ENCODE measurements at places on chromosomes 6 and 20. TPM values are rescaled to one million over a fixed set of nuclear protein-coding genes. Genes with fewer than 3 reads are reported as not detected.

KIFC1 gene
- total RNA-seq, result 5.8 TPM

TPX2 gene
- 5.1 TPM for total RNA-seq

PDE7B gene
- total RNA-seq, result 1.3 TPM

GRIK2 gene
- total RNA-seq, result 0.58 TPM

DNA sequence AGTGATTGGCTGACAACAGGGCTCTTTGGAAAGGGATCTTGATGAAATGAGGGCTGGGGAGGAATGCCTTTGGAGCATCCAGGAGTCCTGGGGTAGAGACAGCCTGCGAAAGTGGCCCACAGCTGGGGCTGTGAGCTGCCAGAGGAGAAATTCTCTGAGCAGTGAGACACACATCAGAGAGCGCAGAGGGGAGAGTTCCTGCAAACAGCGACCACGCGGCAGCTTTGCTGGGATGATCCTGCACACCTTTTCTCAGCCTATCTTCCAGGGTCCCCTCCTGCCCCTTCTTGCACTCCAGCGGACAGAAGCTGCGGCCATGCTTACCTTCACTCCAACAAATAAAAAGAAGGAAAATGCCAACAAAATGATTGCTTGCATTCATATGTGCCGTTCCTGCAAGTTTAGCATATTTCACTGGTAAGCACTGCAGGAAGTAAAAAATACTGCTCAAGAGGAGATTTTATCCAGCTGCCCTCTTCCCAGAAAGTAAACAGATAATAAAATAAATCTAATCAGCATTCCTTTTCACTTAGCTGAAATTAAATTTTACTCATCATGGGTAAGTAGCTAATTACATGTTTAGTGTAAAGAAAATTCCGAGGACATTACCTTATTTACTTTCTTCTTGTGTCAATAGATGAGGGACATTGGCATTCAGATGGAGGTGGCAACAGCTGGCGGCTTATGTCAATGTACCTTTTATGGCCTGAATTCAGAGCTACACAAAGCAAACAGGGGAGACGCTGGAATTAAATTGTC is 339.9 kb upstream of the ARID1B start:
- no peak overlapping the region for H3K27ac ChIP-seq
- no peaks in the 10 kb centered on the region for H3K27me3 ChIP-seq
- DNase-seq, result peak; percentile 11
- H3K4me3 ChIP-seq, result no peak overlapping the region
- H3K4me1 ChIP-seq, result peaks cover 2% of the 10 kb centered on the region

- no peaks in the 10 kb centered on the region for H3K27me3 ChIP-seq
- peaks cover 9% of the 10 kb centered on the region for H3K36me3 ChIP-seq
- H3K4me3 ChIP-seq, result no peak overlapping the region
- H3K4me1 ChIP-seq, result no peaks in the 10 kb centered on the region
- H3K27ac ChIP-seq, result no peak overlapping the region
Measured at GRCh38 chr6:16486661-16487060, 248.3 kb downstream of the GMPR start.

DNA sequence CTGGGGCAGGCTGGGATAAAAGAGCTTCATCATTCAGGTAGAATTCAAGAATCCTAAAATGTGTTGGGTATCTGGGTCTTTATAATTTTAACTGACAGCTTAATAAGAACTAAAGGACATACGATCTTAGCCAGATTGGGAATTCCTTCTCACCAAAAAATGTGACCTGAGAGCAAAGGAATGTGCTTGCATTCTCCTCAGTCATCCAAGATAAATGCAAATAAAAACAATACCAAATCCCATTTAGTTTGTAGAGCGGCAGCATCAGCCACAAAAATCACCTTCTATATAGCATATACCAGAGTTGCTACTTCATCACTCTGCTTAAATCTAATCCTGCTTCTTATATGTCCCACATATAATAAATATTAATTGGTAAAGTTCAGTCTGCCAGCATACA is 16.9 kb downstream of the USP49 start:
- no peaks in the 10 kb centered on the region for H3K36me3 ChIP-seq
- no peak overlapping the region for H3K27ac ChIP-seq
- H3K4me1 ChIP-seq, result no peaks in the 10 kb centered on the region
- no peak overlapping the region for H3K4me3 ChIP-seq

DNA sequence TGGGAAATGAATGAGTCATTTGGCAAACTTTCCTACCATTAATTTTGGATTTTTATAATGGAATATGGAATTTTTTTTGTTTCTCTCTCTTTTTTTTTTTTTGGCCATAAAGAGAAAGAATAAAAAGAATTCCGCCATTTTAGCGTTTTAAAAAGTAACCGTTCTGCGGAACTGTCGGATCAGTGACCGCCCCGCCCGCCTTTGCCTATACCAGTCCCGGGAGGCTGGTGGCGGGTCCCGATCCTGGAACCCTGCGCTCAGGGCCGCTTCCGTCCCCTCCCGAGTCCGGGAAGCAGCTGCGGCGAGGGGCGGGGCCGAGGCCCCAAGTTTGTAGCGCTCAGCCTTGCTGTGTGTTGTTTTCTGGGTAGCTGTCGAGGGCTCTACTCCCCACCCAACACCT is 609 bp downstream of the L3MBTL1 start:
- peaks cover 52% of the 10 kb centered on the region for H3K27me3 ChIP-seq
- DNase-seq, result peak; percentile 81
- peaks cover 3% of the 10 kb centered on the region for H3K4me1 ChIP-seq
- no peak overlapping the region for H3K27ac ChIP-seq
- peak overlapping the region; percentile 63 for H3K4me3 ChIP-seq
- no peaks in the 10 kb centered on the region for H3K36me3 ChIP-seq

- DNase-seq, result no peak
- peaks cover 6% of the 10 kb centered on the region for H3K27me3 ChIP-seq
- H3K4me1 ChIP-seq, result no peaks in the 10 kb centered on the region
- H3K36me3 ChIP-seq, result no peaks in the 10 kb centered on the region
- no peak overlapping the region for H3K27ac ChIP-seq
- H3K4me3 ChIP-seq, result no peak overlapping the region
Measured at GRCh38 chr6:32785781-32786533, 22.6 kb upstream of the HLA-DQB2 start.

DNA sequence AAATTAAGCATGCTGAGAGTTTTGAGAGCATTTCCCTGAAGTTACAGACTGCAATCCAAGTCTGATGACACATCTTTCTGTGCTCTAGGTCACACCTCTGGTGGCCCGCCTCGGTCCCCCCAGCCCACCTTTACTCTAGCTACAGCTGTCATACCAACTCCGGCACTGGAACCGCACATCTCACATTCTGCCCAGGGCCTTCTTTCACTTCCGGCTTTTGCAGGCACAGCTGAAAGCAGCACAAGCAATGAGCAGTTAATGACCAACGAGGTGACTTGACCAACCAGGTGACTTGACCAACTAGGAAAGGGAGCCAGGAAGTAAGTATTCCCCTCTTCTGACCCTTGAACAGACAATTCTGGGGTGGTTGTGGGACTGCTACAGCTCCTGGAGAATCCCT is 88.6 kb upstream of the MOCS1 start:
- no peak overlapping the region for H3K4me3 ChIP-seq
- H3K27ac ChIP-seq, result no peak overlapping the region
- H3K27me3 ChIP-seq, result no peaks in the 10 kb centered on the region
- H3K36me3 ChIP-seq, result no peaks in the 10 kb centered on the region
- DNase-seq, result no peak

- DNase-seq, result no peak
- H3K27ac ChIP-seq, result peak overlapping the region; percentile 81
- peak overlapping the region; percentile 82 for H3K4me3 ChIP-seq
- peaks cover 33% of the 10 kb centered on the region for H3K36me3 ChIP-seq
- H3K27me3 ChIP-seq, result no peaks in the 10 kb centered on the region
- H3K4me1 ChIP-seq, result peaks cover 13% of the 10 kb centered on the region
Measured at GRCh38 chr20:63658749-63659187, 656 bp downstream of the RTEL1 start.

All from left lung (tissue), 14 donors.